ENCODE measurements at places on chromosomes 5 and 9. TPM values are rescaled to one million over a fixed set of nuclear protein-coding genes. Genes with fewer than 3 reads are reported as not detected.

GRCh38 chr9:4537581-4537980, 47.3 kb downstream of the SLC1A1 start:
- DNase-seq = no peak
- no peak overlapping the region for H3K4me3 ChIP-seq
- H3K4me1 ChIP-seq = peaks cover 25% of the 10 kb centered on the region
- no peak overlapping the region for H3K27ac ChIP-seq
- H3K27me3 ChIP-seq = peaks cover 3% of the 10 kb centered on the region

- peaks cover 3% of the 10 kb centered on the region for H3K27me3 ChIP-seq
- peaks cover 37% of the 10 kb centered on the region for H3K4me1 ChIP-seq
- H3K27ac ChIP-seq = peak overlapping the region; percentile 93
- DNase-seq = no peak
- peak overlapping the region; percentile 90 for H3K4me3 ChIP-seq
Measured at GRCh38 chr5:180069589-180070247, 1.8 kb downstream of the RNF130 start.

The PCDHGB2 gene
- 0.59 TPM for total RNA-seq

The FLT4 gene
- total RNA-seq = not detected

DNA sequence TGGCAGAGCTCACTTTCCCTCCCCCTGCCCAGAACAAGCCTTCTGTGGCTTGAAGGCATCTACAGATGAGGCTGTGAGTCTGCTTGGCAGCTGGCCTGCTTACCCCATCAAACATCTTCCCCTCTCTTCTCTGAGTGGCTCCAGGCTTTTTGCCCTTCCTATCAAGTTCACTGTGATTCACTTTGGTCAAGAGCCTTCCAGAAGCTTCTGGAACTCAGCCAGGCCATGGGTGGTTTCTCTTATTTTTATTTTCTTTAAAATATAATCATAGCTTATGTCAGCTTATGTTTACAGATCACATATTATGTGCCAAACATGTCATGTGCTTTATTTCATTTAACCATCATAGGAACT, 267.0 kb downstream of the SEC61B start:
- no peak overlapping the region for H3K4me3 ChIP-seq
- H3K27me3 ChIP-seq = no peaks in the 10 kb centered on the region
- H3K27ac ChIP-seq = no peak overlapping the region

The PCDHB12 gene
- total RNA-seq = 1.9 TPM

- no peak overlapping the region for H3K4me3 ChIP-seq
- no peaks in the 10 kb centered on the region for H3K36me3 ChIP-seq
- no peak overlapping the region for H3K27ac ChIP-seq
- H3K27me3 ChIP-seq = peaks cover 5% of the 10 kb centered on the region
- H3K4me1 ChIP-seq = no peaks in the 10 kb centered on the region
Measured at GRCh38 chr9:74681906-74682305, 184.8 kb downstream of the RORB start.

DNA sequence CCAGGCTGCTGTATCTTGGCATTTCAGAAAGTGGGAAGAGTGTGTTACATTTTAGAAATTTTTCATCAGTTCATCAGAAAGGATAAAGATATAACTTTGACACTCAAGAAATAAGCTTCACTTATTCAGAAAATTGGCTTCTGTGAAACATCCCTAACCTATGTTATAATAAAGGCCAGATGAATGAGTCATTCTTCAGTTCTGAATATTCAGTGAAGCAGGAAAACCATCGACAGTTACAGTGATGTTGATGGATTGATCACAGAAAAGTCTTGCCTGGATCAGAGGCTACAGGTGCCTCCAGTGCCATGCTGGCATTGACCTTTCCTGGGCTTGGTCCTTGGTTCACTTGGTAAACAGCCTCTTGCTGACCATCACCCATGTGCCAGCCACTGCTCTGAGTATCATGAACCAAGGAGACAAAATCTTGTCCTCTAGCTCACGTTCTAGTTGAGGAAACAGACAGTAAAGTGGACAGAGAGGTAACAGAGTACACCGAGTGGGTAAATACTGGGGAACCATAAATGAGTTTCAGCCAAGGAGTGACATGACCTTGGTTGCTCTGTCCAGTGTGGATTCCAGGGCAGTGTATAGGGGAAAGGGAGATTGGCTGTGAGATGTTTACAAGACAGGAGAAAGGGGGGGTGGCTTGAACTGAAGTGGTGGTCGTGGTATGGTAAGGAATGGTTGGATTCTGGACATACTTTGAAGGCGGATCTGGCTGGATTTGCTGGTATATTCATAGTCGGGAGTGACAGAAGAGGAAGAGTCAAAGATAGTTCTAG, 98.6 kb downstream of the AMBP start:
- no peak overlapping the region for H3K27ac ChIP-seq
- no peak overlapping the region for H3K4me3 ChIP-seq
- no peak for DNase-seq

GRCh38 chr9:5466005-5466404, 15.7 kb downstream of the CD274 start:
- no peaks in the 10 kb centered on the region for H3K27me3 ChIP-seq
- DNase-seq = no peak
- no peak overlapping the region for H3K4me3 ChIP-seq
- H3K27ac ChIP-seq = no peak overlapping the region
- no peaks in the 10 kb centered on the region for H3K36me3 ChIP-seq

The CYLC2 gene
- total RNA-seq = not detected

DNA sequence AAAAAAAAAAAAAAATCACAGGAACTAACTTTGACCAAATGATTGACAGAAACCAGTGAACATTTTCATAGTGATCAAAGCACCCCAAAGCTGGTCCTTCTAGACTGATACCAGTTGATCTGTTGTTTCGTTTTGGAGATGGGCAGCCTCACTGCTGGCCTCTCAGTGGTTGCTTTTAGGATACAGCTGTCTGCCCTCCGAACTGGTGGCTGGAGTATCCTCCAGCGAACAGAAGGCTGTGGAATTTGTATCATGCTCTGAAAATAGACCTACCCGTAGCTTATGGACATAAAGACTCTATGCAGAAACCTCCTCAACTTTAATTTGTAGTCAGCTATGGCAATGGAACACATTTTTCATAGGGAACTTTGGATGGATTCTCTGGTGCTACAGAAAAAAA, 49.0 kb downstream of the DCP2 start:
- peaks cover 11% of the 10 kb centered on the region for H3K4me1 ChIP-seq
- no peaks in the 10 kb centered on the region for H3K27me3 ChIP-seq
- H3K4me3 ChIP-seq = no peak overlapping the region
- DNase-seq = no peak
- peaks cover 33% of the 10 kb centered on the region for H3K36me3 ChIP-seq
- no peak overlapping the region for H3K27ac ChIP-seq

DNA sequence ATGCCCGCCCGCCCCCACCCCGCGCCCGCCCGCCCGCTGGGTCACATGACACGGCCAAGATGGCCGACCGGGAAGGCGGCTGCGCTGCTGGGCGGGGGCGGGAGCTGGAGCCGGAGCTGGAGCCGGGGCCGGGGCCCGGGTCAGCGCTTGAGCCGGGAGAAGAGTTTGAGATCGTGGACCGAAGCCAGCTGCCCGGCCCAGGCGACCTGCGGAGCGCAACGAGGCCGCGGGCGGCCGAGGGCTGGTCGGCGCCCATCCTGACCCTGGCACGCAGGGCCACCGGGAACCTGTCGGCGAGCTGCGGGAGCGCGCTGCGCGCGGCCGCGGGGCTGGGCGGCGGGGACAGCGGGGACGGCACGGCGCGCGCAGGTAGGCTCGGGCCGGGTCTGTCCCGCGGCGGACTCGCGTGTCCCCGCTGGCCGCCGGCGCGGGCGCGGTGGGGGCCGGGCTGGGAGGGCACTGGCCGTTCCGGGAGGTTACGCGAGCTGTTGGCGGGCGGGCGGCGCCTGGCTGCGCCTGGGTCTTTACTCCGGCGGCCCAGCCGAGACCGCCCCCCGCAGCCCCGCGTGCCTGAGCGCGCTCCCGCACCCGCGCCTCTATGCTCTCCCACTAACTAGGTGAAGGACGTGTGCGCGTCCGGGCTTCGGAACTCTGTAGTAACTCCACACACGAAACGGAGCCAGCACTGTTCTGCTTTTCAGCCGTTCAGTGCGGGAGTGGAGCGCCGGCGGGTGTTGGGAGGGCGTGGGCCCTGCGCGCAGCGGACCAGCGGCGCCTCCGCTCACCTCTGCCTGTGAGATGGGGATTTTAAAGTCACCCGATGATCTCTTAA, at the start of gene RUFY1:
Gene RUFY1 (plus strand): TSS at position 44 of the 832 bp plus-strand sequence. CDS start 16 bp downstream, at position 60.
- H3K36me3 ChIP-seq = no peaks in the 10 kb centered on the region
- peaks cover 37% of the 10 kb centered on the region for H3K4me1 ChIP-seq
- peak within 1 kb of the TSS; percentile 94 for H3K4me3 ChIP-seq
- H3K27ac ChIP-seq = peak within 1 kb of the TSS; percentile 99
- peak; percentile 93 for DNase-seq

The CDK5RAP2 gene
- total RNA-seq = 48.7 TPM

DNA sequence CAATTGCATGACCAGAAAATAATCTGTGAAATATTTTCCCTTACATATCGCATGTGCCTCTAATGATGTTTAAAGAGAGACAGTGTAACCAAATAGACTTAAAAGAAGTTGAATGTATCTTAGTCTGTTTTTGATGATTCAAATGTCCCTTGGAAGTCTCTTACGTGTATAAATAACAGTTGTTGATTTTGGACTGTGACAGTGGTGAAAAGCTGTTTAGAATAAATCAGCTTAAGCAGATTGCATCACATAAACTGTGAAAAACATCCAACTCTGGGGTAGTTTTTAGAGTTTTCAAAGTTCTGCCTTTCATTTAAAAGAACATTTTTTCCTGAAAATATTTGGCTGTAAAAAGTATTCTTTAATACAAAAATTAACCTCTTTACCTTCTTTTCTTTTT, 301.1 kb downstream of the PRR16 start:
- H3K27me3 ChIP-seq = no peaks in the 10 kb centered on the region
- peaks cover 4% of the 10 kb centered on the region for H3K36me3 ChIP-seq
- no peak overlapping the region for H3K4me3 ChIP-seq
- H3K4me1 ChIP-seq = peaks cover 16% of the 10 kb centered on the region

DNA sequence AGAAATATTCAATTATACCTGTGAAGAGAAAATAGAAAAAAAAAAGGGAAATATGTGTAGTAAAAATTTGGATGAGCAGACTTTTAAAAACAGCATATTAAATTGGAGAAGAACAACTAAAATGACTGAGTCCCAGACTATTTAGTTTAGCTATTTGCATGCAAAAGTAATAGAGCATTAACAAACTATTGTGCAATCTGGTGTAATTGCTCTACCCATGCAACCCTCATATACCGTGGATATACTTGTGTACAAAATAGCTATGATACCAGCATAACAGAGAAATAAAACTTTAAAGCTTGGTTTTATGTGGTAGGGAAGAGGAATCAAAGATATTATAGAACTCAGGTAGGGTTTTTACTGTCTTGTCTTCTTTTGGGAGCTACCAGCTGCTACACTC, 78.7 kb upstream of the PRDM9 start:
- no peaks in the 10 kb centered on the region for H3K36me3 ChIP-seq
- no peak for DNase-seq
- H3K27ac ChIP-seq = no peak overlapping the region
- H3K4me3 ChIP-seq = no peak overlapping the region
- H3K27me3 ChIP-seq = no peaks in the 10 kb centered on the region

- no peak for DNase-seq
- H3K4me3 ChIP-seq = no peak overlapping the region
- H3K4me1 ChIP-seq = no peaks in the 10 kb centered on the region
- H3K27me3 ChIP-seq = no peaks in the 10 kb centered on the region
Measured at GRCh38 chr9:130500340-130501180, 55.8 kb downstream of the ASS1 start.

The C9 gene
- total RNA-seq = not detected

The CRB2 gene
- not detected for total RNA-seq

The FYB1 gene
- not detected for total RNA-seq

- H3K27me3 ChIP-seq = no peaks in the 10 kb centered on the region
- H3K27ac ChIP-seq = no peak overlapping the region
- no peak for DNase-seq
- peaks cover 13% of the 10 kb centered on the region for H3K36me3 ChIP-seq
- H3K4me3 ChIP-seq = no peak overlapping the region
Measured at GRCh38 chr9:134440636-134441226, 114.5 kb downstream of the RXRA start.

DNA sequence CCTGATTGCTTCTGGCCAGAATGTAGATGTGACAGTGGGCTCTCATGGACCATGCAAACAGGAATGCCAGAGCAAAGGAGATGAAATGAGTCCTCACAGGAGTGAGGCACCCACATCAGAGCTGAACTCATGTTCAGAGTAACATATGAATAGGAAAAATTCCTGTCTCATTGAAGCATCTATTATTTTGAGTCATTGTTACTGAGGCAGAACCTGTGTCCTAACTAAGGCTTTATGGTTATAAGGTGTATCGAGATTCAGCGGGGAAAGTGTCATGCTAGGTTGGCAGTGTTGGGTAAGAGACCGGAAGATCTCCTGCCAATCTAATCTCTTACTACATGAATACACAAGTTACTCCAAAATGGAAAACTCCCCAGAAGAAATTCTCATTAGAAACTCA, 304.1 kb downstream of the TRPM3 start:
- H3K36me3 ChIP-seq = no peaks in the 10 kb centered on the region
- peaks cover 19% of the 10 kb centered on the region for H3K27me3 ChIP-seq
- no peak overlapping the region for H3K27ac ChIP-seq
- no peak overlapping the region for H3K4me3 ChIP-seq
- no peaks in the 10 kb centered on the region for H3K4me1 ChIP-seq

DNA sequence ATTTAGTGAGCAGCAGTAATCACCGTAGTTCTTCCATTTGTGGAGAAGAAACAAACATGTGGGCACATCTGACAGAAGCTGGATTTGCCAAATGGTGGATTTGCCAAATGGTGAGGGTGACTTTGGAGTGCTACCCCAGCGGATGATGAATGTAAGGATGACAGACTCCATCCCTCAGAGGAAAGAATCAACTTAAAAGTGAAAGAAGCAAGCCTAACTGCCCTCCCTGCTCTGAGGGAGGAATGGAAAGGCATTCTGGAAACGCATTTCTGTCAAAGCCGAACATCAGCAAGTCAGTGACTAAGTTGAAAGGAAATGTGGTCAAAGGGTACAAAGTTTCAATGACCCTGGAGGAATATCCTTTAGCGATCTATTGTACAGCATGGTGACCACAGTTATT, 143.5 kb downstream of the GPBP1 start:
- H3K36me3 ChIP-seq = no peaks in the 10 kb centered on the region
- no peak overlapping the region for H3K4me3 ChIP-seq
- H3K27me3 ChIP-seq = peaks cover 4% of the 10 kb centered on the region
- peaks cover 7% of the 10 kb centered on the region for H3K4me1 ChIP-seq
- H3K27ac ChIP-seq = no peak overlapping the region
- DNase-seq = no peak

The ORM2 gene
- not detected for total RNA-seq

GRCh38 chr5:33807771-33808170, 84.0 kb downstream of the ADAMTS12 start:
- H3K27me3 ChIP-seq = no peaks in the 10 kb centered on the region
- H3K4me1 ChIP-seq = peaks cover 39% of the 10 kb centered on the region
- H3K36me3 ChIP-seq = no peaks in the 10 kb centered on the region
- H3K27ac ChIP-seq = peak overlapping the region; percentile 25
- DNase-seq = peak; percentile 15

The PDE8B gene
- total RNA-seq = 2.5 TPM

DNA sequence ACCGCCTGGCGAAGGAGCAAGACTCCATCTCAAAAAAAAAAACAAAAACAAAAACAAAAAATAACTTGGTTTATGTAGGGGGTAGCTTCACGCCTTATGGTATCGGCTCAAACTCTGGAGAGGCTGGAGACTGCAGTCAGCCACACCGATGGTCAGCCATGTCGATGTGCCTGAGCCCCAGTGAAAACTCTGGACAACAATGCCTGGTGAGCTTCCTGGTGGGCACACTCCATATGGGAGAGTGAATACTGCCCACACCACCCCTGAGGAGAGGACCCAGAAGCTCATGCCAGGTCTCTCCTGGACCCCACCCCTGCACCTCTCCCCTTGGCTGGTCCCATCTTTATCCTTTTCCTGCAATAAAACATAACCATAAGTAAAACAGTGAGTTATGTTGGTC, 19.6 kb downstream of the IPPK start:
- peaks cover 36% of the 10 kb centered on the region for H3K36me3 ChIP-seq
- no peak for DNase-seq
- H3K27me3 ChIP-seq = no peaks in the 10 kb centered on the region
- H3K4me1 ChIP-seq = peaks cover 25% of the 10 kb centered on the region
- no peak overlapping the region for H3K4me3 ChIP-seq
- H3K27ac ChIP-seq = no peak overlapping the region

The BARX1 gene
- 2.2 TPM for total RNA-seq
